ENCODE measurements at places on chromosomes 5 and 9.

GRCh38 chr9:133375116-133375723 is 640 bp downstream of the SURF4 start:
- no peak for DNase-seq

- DNase-seq = no peak
Measured at GRCh38 chr9:526904-527591, 312.4 kb downstream of the DOCK8 start.

DNA sequence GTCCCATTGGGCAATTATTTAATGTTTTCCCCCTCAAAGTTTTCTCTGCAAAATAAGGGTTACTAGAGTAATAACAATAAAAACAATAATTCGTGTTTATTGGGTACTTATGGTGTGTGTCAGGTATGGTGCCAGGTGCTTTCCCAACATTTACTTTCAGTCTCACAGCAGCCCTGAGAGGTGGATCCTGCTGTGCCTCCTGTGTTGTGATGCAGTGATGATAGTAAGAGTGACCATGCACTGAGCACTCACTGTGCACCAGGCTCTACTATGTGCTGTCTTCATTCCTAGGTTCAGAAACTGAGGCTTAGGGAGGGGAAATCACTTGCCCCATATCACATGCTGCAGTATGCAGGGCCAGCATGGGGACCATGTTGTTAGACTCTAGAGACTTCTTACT is 15.5 kb downstream of the OTULINL start:
- DNase-seq = no peak

GRCh38 chr9:34560599-34561214 is 28.8 kb downstream of the CNTFR start:
- DNase-seq = no peak

GRCh38 chr5:72647806-72648205 is 140.6 kb upstream of the ZNF366 start:
- DNase-seq = no peak
